Cortex of kidney (tissue), 1 donor: ENCODE measurements at places on chromosomes 7 and 10.

GRCh38 chr10:120514035-120514620, 57.1 kb downstream of the PLPP4 start:
- DNase-seq: no peak

DNA sequence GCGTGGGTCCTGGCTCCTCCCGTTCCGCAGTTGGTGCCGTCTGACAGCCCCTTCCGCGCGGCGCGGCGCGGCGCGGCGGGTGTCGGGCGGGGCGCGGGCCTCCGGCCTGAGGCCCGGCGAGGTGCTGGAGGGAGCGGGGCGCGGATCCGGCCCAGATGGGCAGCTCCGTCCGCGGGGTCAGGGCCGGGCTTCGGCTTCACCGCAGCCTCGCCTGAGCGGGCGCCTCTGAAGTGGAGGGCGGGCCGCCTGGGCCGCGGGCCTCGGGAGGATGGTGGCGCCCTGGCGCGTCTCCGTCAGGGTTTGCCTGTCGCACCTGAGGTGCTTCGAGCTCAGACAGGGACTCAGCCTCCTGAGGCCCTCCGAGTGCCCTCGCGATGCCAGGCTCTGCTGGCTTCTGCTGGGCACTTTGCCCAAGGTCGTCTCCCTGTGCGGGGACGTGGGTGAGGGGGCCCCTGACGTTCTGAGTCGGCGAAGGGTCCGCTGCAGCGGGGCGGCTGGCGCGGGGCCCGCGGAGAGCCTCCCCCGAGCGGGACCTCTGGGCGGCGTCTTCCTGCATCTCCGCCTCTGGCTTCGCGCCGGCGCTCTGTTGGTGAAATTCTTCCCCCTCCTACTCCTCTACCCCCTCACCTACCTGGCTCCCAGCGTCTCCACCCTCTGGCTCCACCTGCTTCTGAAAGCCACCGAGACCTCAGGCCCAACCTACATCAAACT, 473 bp downstream of the ADCK2 start:
- DNase-seq: no peak

GRCh38 chr7:158186864-158187693, 400.5 kb downstream of the PTPRN2 start:
- DNase-seq: no peak

DNA sequence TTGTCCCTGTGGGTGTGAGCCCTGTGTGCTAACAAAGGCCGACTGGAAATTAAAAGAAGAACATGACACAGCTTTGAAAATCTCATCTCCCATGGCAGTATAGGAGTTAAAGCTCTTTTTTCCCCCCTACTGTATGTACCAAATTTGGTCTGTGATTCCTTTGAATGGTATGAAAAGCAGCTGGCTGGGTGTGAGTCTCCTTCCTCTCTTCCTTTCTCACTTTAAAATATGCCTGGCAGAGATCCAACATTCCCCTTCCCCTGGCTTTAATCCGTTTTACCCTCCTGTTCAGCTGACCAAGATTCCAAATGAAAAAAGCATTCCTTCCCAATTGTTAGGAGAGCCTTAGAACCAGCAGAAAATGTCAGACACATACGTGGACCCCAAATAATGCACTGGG, 225.0 kb upstream of the CELF2 start:
- DNase-seq: no peak

DNA sequence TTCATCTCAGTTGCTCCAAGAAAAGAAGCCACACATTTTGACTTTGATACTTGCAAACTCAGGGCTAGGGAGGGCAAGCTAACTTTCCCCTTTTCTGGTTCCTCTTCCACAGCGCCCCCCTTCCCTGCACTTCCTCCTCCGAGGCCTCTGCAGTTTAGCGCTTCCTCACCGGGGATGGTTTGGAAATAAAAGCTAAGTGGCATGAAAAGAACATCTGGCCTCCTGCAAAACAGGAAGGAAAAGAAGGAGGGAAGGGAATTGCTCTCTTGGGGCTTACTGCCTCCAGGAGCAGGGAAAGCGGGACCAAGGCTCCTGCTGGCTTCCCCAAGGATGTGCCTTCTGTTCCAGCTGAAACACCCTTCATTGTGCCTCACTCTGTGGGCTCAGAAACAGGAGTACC, 42.3 kb downstream of the PRKCQ start:
- no peak for DNase-seq

GRCh38 chr10:133196221-133196915, 33.6 kb upstream of the UTF1 start:
- DNase-seq: no peak

- DNase-seq: no peak
Observed at GRCh38 chr7:23020742-23021401, 6.9 kb upstream of the HYCC1 start.

- no peak for DNase-seq
Observed at GRCh38 chr7:43108255-43109011, 4.0 kb upstream of the HECW1 start.

DNA sequence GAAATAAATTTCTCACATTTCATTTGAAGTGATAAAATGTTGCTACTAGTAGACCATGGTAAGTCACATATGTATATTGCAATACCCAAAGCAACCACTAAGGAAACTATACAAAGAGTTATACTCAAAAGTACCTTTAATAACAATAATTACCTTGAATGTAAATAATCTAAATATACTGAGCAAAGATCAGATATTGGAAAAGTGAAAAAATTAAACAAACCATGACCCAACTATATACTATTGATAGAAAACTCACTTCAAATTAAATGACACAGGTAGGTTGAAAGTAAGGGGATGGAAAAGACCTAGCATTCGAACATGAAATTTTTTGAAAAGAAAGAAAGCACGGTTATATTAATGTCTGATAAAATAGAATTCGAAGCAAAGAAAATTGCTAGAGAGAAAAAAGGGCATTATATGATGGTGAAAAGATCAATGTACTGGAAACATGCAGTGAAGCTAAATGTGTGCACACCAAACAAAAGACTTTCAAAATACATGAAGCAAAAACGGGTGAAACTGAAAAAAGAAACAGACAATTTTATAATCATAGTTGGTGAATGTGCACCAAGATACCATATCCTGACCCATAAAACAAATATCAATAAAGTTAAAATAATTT, 29.1 kb downstream of the TFPI2 start:
- no peak for DNase-seq

GRCh38 chr7:116653646-116654045, 18.4 kb upstream of the MET start:
- no peak for DNase-seq

- DNase-seq: no peak
Observed at GRCh38 chr7:91655656-91656055, 224.8 kb downstream of the MTERF1 start.

GRCh38 chr10:131532745-131533341, 221.3 kb upstream of the TCERG1L start:
- DNase-seq: no peak

DNA sequence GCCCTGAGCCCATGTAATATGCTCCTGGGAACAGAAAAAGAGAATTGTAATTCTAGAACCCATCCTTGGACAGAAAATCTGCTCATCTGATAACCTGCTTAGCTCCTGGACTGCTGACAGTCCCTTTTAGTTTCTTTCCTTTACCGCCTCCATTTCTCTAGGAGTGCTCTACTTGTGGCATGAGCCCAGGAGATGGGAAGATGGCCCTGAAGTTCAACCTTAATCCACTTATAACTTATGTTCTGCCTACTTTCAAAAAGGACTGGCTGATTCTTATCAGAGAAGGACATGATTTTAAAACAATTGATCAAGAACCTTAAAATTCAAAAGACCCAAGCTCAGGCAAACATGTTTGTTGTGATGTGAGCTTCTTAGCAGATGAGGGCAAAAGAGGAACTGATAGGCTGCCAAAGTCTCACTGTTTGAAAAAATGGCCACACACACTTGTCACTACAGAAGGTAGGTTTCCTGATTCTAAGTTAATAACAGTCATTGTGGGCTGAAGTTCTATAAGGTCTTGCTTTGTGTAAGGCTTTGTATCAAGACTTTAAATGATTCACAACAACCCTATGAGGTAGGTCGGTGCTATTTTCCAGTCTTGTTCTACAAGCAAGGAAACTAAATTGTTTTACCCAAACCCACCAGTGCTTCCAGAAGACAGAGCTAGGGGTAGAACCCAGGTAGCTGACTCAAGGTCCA, 94.3 kb upstream of the AFAP1L2 start:
- DNase-seq: no peak

DNA sequence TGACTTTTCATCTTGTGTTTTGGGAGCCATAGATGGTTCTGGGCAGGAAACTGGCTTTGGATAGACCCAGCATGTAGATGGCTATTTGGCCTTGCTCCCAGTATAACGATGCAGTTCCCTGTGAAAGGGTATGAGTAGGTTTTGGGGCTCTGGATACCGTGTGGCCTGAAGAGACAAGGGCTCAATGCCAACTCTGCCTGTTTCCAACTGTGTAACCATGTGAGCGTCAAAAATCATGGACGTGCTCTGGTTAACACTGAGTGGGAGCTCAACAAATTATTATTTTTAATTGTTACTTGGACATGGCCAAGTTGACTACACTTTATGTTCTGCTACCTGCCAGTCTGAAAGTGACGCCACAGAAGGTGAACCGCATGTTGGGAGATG, 41.8 kb downstream of the EGFR start:
- DNase-seq: no peak

DNA sequence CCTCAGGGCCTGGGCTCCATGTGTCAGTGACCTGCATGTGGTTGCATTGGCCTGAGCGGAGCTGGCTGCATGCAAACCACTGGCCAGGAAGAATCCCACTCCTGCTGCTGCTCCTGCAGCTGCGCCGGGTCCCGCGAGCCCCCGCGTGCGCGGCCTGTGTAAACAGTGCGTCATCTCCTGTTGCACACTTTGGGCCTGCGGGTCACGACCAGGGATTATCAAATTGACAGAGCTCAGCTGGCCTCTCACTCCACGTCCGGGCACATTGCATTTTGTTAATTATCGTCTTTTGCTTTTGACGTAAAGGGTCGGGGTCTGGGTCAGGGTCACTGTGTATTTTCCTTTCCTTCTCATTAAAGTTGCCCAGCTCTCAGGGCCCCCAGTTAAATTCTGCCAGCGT, 132.6 kb downstream of the RGS10 start:
- DNase-seq: no peak

DNA sequence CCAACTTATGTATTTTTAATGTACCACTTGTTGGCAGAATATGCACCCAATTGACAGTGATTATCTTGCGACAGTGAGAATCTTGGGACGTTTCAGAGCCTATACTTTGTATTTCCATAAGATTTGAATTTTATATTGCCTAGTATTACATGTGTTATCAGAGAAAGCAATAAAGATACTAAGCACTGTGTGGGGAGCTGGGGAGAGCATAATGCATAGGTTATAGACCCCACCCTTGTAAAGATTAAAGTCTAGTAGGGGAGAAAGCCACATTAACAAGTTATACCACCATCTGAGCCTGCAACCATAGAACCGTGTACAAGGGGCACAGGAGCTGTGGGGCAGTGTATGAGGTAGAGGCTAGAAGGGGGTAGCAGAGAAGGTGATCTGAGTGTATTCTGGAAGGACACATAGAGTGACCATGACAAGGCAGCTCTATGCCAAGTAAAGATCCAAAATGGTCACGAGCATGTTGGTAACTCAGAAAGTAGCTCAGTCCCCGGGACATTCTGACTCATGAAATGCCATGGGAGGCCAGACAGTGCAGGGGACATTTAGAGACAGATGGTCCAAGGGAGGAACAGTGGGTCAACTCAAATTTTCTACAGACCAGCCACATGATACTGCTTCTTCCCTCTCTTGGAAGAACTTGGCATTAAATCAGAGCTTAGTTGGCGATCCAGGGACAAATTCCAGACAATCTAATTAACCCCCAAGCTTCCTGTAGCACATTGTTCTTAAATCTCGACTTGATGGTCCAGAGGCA, 84.5 kb downstream of the ADRA2A start:
- DNase-seq: no peak

DNA sequence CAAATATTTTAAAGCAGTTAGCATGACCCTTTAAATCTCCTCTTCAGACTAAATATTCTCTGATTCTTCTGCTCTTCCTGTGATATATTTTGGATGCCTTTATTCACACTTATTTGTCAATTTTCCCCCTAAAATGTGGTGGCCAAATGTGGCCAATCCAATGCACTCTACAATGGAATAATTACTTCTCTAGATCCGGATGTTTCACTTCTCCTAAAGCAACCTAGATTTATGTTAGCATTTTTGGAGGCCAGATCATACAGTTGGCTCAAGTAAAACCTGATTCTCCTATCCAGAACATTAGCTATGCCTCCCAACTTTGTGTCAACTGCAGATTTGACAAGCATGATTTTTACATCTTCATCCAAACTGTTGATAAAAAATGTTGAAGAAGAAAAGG, 153.7 kb downstream of the CREB5 start:
- no peak for DNase-seq

DNA sequence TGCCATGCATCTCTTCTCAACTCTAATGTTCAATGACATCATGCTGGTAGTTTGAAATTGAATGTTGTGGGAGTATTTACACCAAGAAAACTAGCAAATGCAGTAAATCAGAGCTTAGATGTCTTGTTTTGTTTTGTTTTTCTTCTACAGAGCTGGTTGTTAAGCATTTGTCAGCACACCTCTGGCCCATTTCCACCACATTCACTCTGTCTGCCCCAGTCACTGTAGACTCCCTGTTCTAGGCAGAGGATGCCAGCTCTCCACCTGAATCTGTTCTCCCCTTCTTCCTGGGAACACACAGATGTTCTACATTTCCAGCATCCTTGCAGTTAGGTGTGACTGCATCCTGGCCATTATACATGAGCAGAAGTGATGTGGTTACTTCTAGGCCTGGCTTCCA, 4.1 kb upstream of the ARHGAP22 start:
- DNase-seq: no peak

GRCh38 chr10:125979976-125980375, 83.6 kb downstream of the FANK1 start:
- no peak for DNase-seq

- no peak for DNase-seq
Observed at GRCh38 chr10:28915989-28916588, 238.8 kb downstream of the BAMBI start.

DNA sequence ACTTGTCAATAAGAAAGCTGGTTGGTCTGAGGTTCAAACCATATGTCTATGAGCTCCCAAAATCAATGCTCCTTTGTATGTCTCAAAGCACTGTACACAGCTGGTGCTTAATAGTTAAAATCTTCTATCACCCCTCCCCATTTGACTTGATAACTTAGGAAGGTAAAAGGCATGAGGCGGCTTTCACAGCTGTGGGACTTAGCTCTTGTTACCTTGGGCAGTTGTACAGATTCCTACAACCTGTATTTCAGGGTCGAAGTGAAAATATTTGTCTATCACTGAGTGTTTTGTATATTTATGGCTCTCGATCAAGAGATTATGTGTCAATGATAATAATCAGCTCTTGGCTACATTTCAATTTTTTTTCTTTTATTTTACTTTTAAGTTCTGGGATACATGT, 992 bp upstream of the KIFBP start:
- DNase-seq: no peak

- DNase-seq: no peak
Observed at GRCh38 chr7:24279512-24279911, 4.5 kb upstream of the NPY start.

- no peak for DNase-seq
Observed at GRCh38 chr10:48627984-48628609, 23.2 kb upstream of the ARHGAP22 start.

DNA sequence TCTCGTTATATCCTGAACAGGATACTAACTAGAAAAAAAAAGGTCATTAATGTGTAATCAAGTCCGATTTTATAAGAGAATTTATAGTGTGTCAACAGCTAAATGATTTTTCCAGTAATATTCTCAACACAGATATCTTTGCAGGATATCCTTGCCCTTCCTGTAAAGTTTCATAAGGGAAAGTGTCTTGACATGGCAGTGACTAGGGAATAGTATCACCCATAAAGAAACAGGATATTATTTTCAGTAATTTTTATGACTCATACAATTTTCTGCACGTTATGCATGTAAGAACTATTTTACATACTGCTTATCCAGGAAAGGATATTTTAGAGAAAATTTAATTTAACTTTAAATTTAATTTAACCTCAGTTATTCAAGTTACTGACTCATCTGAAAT, 19.5 kb upstream of the PNLIP start:
- no peak for DNase-seq
